ENCODE measurements at places on chromosomes 1 and 21.

GRCh38 chr21:33951276-33952178 is 35.9 kb upstream of the ATP5PO start:
- no peak for DNase-seq

GRCh38 chr21:29360799-29361765 is 62.4 kb downstream of the BACH1 start:
- no peak for DNase-seq

DNA sequence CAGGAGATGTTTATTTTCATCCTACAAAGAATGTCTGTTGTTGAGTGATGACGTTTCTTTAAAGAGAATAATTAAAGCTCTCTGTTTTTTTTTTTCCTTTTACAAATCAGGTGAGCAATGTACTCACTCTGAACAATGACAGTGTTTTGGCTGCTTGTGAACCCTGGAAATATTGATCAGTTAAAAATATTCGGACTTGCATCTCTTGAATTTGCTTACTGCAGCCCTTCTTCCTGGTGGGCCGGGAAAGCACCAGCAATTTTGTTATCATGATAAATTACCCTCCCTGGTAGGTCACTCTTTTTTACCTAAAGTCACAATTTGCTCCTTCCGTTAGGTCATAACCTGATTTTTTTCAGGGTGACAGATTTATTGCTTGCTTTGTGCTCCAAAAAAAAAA is 72.3 kb upstream of the NR5A2 start:
- no peak for DNase-seq

GRCh38 chr1:161267321-161267720 is 8.8 kb downstream of the PCP4L1 start:
- no peak for DNase-seq

- no peak for DNase-seq
Observed at GRCh38 chr21:38869946-38870345, 64.2 kb downstream of the ETS2 start.

GRCh38 chr1:167871331-167871730 is 42.6 kb downstream of the ADCY10 start:
- no peak for DNase-seq

GRCh38 chr1:243944429-243945160 is 94.6 kb upstream of the AKT3 start:
- DNase-seq, result no peak

DNA sequence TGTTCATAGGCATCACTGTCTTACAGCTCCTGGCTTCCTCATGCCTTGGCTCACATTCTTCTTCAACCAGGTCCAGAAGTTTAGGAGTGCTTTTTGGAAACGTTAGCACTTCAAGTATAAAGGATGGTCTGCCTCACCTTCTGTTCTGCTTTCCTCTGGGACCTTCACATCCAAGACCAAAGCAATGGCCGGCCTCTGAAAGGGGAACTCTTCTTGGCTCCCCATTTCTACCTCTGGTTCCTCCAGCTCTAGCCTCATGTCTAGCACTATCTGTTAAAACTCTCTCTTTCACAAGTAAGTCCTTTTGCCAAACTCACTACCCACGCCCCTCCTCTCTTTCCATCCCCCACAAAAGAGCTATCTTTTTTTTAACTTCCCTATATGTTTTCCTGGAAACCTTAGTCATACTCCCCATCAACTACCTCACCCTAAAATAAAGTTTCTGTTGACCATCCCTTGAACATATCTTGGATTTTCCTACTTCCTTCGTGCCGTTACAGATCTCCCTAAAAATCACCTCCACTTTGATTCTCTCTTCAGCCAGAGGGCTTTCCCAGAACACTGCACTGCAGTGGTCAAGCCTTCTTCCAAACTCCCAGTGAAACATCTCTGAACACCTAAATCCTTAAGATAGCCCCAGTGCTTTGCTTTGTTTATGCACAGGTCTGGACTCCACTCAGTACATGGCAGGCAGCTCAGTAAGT is 7.9 kb downstream of the SORT1 start:
- no peak for DNase-seq

- DNase-seq, result no peak
Observed at GRCh38 chr1:1900883-1901640, 10.2 kb upstream of the GNB1 start.

Data from C1 segment of cervical spinal cord (tissue), 14 donors.